ENCODE measurements at places on chromosomes 2 and 18.
A peak's percentile ranks its signal among the peaks of the same experiment; 100 is the strongest.

DNA sequence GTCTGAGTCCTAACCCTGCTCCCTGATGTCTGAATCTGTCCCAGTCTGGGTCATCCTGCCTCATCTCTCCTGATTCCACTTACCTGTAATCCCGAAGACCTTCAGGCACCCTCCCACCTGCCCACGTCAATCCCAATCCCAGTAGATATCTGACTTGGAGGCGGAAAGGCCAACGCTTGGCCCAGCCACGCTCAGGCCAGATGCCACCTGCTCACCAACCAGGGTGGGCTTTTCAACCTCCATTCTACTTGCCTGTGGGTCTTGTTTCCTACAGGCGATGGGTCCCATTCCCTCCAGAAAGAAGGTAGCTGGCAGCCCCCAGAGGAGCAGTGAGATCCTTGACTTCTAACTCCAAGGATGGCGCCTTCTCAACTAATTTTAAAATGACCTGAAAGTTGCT lies 59.7 kb downstream of the INPP5D start:
- DNase-seq = no peak

GRCh38 chr18:79274823-79275222 lies 120.9 kb upstream of the NFATC1 start:
- no peak for DNase-seq

GRCh38 chr2:38613126-38613848 lies 10.6 kb upstream of the HNRNPLL start:
- DNase-seq = no peak

DNA sequence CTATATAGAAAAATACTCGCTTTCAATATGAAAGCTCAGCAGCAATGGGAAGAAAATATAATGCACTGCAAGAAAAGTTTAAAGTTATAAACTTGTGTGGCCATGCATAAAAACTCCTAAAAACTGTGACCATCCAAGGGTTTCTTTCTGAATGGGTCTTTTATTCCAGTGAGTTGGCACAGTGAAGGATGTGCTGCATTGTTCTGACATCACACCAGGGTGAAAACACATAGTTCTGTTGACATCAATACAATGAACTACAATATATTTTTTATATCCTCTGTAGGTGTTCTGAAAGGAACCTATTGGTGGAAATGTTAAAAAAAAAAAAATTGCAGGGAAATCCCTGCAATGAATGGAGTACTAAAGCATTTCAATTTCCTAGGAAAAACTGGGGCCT lies 80.2 kb downstream of the CDH20 start:
- no peak for DNase-seq

DNA sequence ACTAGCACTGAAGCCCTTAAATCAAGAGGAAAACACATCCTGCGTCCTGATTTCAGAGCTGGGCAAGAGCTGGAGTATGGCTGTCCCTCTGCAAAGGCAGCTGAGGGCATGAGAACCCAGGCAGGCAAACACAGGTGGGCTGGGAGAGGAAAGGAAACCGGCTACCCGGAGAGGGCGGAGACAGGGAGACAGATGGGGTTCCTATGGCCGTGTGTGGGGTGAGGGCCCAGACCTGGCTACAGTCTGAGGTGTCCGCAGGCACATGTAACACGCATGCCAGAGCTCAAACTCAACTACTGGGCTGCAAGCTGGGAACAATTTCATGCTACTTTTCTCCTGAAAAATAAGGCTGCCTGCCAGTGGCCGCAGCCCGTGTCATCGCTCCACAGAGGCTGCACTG lies 2.7 kb downstream of the COPS9 start:
- DNase-seq = no peak

DNA sequence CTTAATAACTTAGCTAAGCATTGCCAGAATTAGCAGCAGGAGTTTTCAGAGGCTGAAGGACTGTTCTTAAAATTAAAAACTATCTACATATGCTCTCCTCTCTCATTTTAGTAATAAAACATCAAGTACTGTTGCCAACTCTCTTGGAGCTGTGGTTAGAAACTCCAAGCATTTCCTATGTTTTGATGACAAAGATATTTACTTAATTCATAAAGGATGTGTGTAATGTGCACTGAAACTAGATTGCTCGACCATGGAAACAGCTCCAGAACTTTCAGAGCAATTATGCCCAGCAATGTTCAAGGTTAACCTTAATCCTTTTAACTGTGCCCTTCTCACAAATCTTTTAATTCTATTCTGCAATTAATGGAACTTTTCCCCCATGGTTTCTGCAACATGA lies 8.4 kb downstream of the GRP start:
- DNase-seq = no peak

GRCh38 chr2:100381240-100381639 lies 36.2 kb downstream of the CHST10 start:
- DNase-seq = peak; percentile 71

- no peak for DNase-seq
Observed at GRCh38 chr18:13455471-13455870, 236.9 kb downstream of the LDLRAD4 start.

- no peak for DNase-seq
Observed at GRCh38 chr2:656676-657075, 20.5 kb downstream of the TMEM18 start.

GRCh38 chr2:196899976-196900375 lies 26.5 kb downstream of the PGAP1 start:
- DNase-seq = no peak

- no peak for DNase-seq
Observed at GRCh38 chr2:235601960-235602704, 108.3 kb downstream of the AGAP1 start.

DNA sequence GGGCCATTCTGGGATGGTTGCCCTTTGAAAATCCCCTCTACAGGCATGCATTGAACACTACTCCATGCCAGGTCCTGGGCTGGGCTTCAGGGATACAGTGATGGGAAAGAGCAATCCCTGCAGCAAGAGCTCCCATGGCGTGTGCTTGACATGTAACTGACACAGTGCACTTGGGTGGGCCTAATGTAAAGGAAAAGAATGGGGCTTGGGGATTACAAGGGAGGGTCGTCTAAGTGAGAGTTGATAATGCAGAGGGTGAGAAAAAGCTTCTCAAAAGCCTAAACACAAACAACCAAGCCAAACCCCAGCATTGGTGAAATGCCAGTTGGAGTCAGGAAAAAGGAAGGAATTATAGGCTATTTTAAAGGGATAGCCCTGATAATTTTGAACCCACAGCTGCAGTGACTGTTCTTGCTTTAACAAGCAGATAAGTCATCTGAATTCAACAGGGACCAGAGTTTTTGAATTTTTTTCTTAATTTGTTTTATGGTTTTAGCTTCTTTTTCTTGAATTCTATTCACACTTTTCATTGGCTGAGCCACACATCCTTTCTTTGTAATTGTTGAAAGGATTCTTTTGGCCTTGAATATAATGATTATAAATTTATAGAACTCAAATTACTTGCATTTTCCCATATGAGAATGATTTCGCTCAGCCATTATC lies 308.7 kb downstream of the LPIN1 start:
- no peak for DNase-seq

DNA sequence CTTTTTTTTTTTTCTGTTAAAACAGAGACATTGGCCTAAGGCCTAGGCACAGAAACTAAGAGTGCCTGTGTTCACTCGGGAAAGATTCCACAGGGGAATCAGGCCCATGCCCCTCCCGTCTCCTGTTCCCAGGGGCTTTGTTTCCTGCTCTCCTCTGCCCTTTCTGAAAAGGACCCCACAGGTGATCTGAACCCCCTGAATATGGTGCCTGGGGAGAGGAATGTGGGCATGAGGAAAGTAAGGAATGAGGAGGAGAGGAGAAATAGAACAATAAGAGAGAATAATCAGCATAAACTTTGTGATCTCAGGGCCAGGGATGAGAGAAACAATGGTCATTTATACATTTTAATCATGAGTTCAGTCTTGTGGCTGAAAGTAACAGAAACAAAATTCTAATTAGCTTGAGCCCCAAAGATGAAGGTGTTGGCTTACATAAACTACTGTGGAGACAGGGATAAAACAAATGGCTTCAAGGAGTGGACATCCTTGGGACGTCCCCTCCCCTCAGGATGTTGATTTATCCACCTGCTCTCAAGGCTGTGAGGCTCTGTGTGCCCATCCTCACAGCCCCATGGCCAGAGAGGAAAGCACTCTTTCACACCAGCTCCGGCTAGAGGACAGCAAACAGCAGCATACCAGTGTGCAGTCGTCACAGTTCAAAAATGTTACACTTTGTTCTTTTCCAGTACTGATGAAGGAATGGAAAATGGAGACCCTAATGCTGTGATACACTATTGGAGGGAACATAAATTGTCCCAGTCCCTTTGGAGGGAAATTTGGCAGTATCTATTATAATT lies 46.4 kb upstream of the MRPL33 start:
- DNase-seq = no peak

GRCh38 chr2:22901471-22902179 lies 483.4 kb upstream of the KLHL29 start:
- DNase-seq = no peak
